ENCODE measurements at places on chromosomes 3 and 15.

- no peak for DNase-seq
Measured at GRCh38 chr15:27210176-27210575, 239.2 kb downstream of the GABRG3 start.

DNA sequence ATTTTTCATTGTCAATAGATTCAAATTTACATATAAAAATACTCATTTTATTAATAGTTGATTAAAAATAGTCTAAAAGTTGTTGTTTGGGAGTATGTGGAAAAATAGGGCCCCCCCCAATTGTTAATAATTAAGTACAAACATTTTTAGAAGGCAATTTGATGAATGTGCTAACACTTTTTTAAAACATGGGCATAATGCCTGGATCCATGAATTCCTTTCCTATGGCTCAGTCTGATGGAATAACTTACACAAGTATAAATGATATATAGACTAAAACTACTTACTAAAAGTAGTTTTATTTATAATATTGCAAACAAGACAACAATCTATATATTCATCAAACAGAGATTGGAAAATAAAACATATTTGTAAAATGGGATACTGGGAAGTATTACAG is 247.2 kb upstream of the LRRN1 start:
- DNase-seq = no peak

GRCh38 chr3:26712211-26713026 is 89.8 kb downstream of the LRRC3B start:
- no peak for DNase-seq

DNA sequence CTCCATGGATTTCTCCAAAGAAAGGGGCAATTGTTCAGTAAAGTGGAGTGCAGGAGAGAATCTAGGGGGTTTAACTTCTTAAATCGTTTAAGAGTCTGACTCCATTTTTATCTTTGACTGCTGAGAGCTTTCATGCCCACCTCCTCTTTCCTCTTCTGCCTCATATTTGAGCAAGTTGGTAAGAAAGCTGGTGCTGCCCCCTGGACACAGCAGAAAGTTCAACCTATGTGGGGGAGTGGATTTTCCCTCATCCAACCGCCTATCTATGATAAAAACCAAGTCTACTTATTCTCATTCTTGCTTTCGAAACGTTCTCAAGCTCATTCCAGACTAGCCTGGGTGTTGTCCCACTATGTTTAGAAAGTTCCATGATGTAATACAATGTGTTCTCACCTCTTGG is 26.0 kb downstream of the HHLA2 start:
- DNase-seq = no peak

DNA sequence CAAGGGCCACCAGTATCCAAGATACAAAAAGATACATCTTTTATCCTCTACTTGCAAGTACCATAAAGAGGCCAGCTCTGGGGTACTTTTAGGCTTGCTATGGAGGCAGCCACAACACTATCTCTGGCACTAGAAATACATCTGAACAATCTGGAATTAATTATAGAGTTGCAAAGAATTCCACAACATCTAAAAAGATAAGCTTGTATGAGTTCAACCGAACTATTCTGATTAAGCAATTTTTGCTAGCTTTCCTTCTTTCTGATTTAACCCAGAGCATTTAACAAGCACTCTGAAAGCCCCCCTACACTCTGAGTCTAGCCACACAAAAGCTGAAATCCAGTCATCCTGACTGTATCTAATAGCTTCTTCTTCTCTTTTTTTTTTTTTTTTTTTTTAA is 95.4 kb downstream of the FRMD5 start:
- DNase-seq = no peak

DNA sequence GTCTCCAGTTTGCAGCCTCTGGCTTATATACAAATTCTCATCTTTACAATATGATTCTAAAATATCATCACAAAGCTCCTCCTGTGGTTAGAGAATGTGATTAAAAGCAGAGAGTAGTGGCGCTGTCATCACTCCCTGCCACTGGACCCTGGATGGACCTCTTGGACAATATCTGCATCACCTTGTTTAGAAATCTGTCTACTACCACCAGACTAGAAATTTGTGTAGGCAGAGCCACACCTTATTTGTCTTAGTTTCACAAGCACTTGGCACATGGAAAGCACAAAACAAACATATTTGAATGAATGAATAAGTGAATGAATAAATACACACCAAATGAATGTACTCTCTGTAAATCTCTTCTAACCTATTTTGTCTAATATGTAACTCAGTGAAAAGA is 68.1 kb downstream of the IMPG2 start:
- no peak for DNase-seq

- no peak for DNase-seq
Measured at GRCh38 chr3:195446359-195446758, 3.5 kb upstream of the ACAP2 start.

DNA sequence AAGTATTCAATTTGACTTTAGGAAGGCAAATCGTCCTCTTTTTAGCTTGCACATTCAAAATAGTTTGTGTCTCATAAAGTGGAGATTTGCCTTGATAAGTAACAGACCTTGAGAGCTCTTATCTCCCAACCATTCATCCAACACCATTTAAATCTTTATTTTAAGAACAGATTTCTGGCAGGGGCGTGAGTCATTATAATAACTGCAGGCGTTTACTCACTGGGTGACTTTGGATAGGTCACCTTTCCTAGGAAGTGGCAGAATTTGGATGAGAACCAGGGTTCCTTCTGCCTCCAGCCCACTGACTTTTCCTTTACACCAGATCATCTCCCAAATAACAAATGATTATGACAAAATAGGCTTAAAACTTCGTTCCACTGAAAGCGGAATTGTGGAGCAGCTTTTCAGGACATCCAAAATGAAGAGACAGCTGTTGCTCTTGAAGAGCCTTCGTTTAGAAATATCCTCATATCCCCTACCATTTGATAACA is 5.0 kb downstream of the LMCD1 start:
- DNase-seq = no peak

GRCh38 chr3:108673988-108674661 is 83.1 kb downstream of the RETNLB start:
- DNase-seq = no peak

DNA sequence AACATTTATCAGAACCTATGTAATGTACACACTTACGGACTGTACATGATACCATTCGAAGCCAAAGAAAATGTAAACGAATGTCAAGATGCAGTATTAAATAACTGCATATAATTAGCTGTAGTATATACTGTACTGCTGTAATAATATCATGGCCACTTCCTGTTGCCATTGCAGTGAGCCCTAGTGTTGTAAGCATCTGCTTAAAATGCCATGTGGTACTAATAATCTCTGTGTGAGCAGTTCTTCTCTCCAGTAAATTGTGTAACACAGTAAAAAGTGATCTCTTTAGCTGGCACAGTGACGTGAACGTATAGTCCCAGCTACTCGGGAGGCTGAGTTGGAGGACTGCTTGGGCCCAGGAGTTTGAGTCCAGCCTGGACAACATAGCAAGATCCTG is 8.6 kb downstream of the SPG11 start:
- no peak for DNase-seq

DNA sequence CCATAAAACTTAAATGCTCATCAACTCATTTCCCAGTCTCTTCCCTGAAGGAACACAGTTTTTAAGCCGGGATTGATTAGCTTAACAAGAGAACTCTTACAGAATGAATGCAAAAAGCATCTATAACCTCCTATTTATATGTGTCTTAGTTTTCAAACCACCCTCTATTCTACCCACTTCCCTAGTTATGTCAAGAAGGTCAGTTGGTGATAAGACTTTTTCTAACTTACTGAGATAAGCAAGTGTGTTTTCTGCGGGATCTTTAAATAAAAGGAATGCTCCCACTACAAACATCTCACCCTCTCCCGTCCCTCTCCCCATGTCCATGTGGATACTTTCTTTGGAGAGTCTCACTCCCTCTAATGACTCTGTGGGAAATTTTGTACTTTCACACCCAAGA is 218.5 kb downstream of the SV2B start:
- DNase-seq = no peak

DNA sequence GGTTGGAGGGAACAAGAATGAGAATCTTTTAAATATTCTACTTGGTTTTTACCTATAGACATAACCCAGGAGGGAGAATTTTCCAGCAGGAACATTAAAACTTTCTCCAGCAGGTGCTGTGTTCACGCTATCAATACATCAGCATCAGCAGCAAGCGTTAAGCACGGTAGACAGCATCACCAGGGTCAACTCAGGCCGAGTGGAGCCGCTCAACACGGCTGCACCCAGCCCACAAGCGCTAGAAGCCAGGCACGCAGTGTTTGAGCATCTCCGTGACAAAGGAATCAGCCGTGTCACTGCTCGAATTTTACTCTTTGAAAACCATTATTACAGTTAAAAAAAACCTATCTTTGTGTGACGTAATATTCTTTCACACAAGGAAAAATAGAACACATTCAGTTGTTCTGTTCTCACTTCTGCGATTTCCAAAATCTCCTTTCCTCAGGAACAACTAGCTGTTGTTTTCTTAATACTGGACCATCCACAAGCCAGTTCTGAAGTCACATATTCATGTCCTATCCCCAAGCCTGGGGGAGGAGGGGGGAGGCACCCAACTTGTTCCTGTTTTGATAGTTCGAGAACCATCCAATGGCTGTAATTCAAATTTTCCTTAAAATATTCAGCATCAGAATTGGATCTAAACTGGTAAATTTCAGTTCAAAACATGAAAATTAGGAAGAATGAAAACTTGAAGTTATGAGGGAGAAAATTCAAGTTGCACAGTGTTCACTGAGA is 77.9 kb downstream of the ADAMTS17 start:
- DNase-seq = no peak

DNA sequence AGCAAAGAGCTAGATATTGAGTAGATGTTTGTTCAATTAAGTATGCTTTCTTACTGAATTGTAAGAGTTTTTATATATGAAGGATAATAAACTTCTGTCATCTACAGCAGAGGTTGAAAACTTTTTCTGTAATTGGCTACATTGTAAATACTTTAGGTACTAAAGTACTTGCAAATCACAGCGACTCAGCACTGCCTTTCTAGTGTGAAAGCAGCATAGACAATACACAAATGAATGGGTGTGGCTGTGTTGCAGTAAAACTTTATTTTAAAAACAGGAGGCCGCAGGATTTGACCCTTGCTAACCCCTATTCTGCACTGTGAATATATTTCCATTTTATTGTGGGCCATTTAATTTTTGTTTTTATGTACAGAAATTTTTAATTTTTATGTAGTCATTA is 104.3 kb upstream of the TMC3 start:
- no peak for DNase-seq

DNA sequence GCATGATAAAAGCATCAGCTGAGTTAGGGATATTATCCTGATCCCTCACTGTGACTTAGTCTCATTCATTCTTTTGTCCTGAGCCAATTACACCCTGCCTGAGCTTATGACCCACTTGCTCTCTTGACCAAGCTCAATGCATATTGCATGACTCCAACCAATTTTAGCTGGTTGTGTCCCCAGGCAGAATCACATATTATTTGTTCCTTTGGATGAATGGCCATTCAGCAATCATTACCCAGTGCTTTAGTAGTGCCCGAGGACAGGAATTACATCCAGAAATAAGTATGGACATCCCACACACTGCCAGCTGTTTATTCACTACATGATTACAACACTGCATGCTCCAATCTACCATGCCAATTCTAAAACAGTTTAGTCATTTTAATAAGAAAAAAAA is 322.5 kb downstream of the ZBBX start:
- DNase-seq = no peak

DNA sequence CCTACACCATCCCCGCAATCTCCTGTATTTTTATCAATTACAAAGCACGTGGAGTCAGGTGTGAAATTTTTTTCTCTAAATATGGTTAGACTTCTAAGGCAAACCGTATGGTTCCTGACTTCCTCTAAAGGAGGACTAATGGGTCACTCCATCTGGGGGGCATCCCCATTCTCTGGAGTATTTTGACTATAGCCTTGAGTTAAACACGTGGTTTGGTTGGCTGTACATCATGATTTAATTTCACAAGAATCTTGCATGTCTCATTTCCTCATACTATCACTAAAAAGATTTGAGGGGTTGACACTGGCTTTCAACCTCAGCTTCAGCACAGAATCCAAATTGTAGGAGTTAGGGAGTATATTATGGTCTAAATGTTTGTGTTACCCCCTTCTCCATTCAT is 25.3 kb upstream of the ZNF770 start:
- DNase-seq = no peak

DNA sequence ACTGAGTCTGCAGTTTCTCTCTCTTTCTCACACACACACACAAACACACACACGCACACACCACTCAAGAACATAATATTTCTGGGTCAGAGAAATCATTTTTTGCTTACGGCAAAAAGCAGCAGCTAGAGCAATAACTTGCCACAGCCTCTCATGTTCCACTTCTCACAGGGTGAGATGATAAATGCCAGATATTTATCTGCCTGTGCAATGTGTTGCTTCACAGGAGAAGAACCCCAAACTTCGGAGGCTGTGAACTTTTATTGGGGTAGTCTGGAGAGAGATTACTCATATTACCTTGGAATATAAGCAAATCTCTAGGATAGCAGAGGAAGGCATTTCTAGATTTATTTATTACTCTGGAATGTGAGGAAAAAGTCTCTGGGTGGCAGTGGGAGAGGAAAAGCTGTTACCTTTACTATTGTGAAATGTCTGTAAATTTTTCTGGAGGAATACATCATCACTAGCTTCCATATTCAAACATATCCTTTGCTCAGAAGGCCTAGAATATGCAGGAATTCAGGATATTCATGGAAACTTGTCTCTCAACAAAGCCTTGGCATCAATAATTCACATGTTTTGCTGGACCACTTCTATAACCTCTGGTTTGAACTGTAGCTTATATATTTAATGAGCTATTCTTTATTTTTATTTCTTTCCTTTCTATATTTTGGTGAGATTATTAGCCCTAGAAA is 369.2 kb downstream of the NSUN3 start:
- no peak for DNase-seq

DNA sequence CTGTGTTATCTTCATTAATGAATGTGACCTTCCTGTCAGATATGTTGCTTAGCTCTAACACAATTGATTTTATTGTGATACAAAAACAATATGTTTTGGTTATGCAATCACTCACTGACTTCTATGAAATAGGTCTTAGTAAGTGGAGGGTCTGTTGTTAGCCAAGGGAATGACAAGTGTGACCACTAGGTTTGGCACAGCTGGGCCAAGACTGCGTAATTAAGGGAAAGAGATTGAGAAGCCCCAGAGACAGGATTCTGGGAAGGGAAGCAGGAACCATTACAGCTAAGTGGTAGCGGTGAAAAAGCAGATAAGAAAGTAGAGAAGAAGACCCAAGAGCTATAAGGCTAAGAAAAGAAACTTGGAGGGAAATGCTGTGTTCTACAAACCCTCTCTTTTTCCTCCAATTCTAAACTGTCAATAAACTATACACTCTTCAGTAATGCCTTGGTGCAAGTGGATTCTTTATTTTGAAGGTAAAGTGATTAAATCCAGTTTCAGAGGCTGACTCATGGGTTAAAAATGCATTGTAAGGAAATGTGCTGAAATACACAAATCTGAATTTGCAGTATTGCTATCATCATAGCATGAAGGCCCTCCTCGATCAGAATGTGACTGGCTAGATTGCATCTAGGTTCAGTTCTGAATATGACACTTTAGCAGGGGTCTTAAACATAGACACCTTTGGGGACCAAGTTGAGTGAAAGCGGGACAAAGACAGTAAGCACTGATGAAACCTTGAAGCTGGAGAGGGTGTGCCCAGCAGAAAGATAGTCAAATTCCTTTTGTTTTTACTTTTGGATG is 26.1 kb downstream of the KCNMB2 start:
- DNase-seq = no peak
